Natural killer cell (primary cell): ENCODE measurements at places on chromosomes 7 and 10.

DNA sequence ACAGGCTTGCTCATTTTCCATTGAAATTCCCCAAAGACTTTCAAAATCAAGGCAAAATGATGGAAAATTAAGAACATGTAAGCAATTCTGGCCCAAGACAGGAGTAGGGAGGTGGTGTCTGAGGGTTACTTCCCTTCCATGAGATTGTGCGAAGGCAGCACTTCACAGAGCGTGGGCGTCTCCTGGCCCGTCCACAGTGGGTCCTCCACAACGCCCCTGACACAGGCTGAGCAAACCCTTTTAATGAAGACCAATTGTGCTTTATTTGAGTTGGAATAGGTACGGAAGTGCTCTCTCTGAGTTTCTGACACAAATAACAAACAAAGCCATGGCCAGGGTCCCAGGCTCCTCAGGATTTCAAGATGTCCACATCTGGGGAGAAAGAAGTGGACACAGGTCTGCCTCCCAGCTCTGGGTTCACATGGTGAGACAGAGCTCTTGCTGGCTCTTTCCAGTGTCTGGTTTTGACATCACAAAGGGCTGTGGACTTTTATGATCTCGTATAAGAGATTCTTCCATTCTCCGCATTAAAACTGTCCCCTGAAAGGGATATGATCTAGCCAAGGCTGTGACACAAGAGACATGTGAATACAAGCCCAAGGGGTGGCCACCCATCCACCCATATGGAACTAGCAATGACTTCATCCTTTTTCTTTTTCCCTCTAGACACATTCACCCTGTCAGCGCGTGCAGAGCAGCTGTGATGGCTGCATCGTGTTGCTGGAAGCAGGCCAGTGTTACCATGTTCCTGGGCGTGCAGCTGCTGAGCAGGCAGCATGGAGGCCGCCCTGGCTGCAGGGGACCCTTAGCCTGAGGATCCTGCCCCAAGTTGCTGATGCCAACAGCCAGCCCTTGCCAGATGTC is 145.6 kb downstream of the ADAM12 start:
- DNase-seq = no peak

GRCh38 chr10:86037096-86037495 is 329.5 kb downstream of the GRID1 start:
- no peak for DNase-seq

GRCh38 chr10:48474765-48475365 is 130.0 kb downstream of the ARHGAP22 start:
- no peak for DNase-seq

DNA sequence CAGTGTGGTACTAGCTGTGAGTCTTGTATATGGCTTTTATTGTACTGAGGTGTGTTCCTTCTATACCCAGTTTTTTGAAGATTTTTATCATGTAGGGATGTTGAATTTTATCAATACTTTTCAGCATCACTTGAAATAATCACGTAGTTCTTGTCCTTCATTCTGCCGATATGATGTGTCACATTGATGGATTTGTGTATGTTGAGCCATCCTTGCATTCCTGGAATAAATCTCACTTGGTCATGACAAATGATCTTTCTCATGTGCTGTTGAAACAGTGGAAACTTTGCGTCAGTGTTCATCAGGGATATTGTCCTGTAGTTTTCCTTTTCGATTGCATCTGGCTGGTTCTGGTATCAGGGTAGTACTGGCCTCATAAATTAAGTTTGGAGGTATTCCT is 7.1 kb upstream of the PRKAR1B start:
- DNase-seq = no peak

DNA sequence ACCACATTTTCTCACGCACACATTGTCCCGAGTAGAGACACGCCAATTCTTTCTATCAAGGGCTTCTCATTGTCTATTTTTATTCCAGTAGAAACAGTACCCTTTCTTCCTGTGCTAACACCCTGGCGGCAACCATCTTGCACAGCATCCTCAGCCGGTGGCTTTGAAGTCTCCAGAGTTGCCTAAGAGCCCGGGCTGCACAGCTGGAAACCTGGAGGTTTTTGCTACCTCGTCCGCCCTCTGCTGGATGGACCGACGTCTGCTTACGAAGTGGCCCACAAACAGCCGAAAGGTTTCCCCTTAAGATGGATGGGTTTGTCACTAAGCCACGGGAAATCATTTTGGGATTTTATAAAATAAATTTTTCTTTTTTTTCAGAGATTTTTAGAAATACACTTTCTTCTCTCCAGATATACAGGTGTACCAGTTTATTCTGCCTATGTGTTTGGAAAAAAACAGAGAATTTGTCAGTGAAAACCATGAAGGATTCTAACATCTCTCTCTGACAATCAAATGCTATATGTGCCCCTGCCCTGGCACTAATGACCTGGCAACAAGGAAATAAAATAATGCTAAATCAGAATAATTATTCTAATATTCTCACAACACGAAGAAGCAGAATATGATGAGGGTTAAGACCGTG is 81.8 kb upstream of the FAM204A start:
- no peak for DNase-seq
